Activated CD4-positive, CD25-positive, alpha-beta regulatory T cell treated with anti-CD3 and anti-CD28 coated beads, Interleukin-2, amount 50 U/mL, for 72 hours (primary cell): ENCODE measurements at places on chromosomes 1 and 21.
A peak's percentile ranks its signal among the peaks of the same experiment; 100 is the strongest.

DNA sequence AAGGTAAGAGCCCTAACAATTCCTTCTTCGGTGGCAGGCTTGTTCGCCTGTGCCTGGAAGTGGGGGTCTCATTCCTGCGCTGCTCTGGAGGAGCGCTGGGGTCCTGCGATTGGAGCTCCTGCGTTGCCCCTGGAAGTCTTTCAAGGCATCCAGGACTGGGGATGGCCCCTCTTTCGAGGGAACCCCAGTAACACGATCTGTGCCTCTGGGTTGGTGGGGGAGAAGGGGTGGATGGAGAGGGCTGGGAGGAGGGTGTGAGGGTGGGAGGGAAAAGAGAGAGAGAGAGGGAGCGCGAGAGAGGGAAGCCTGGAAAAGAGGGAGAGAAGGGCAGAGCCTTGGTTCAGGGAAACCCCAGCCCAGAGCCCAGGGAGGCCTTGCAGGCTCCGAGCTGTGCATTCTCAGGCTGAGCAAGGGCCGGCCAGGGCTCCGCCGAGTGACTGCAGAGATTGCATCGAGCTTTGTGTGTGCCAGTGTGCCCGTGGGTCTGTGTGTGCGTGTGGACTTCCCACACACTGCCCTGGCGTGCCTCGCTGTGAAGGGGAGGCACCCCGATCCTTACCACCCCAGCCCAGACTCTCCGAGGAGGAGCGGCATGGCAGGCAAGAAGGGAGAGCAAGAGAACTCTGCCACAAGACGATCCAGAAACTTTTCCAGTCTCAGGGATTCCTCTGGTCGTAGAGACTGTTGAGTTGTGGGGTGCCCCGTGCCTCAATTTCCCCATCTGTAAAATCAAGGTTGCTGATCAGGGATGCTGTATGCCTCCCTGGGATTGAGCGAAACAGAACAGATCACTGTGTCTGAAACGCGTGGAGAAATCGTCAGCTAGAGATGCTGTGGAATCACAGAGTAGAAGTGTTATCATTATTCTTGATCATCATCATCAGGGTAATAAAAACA lies 619 bp downstream of the BCL9 start:
- DNase-seq: peak; percentile 44

DNA sequence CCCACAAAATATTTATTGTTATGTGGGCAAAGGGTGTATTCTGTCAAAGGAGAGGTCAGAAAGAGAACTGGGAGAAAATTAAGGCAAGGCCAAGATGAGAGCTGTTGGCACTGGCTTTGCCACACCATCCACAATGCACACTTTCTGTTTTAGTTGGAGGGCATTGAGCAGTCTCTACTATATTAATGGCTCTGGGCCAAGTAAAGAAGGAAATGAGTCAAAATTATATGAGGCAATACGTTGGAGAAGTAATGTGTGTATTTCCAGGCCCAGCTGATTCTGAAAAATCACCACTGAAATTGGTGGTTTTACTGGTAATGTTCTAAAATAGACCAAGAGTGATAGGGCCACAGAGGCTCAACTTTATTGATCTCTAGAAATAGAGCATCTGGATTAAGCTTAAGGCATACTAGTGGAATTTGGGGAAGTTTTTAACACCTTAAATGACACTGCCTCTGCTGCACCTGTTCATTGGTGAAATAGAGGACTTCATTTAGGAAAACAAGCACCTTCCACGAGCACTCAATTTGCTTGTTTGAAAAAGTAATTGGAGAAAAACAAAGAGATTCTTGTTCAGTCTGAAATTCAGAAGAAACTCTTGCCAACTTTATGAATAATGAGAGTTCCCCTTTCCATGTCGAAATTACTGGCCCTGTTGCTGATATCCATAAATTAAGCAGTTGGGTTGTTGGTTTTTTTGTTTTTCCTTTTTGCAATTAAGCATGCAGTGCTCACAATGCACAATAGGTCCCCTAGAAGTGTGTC lies 424.9 kb downstream of the ADGRL2 start:
- no peak for DNase-seq

DNA sequence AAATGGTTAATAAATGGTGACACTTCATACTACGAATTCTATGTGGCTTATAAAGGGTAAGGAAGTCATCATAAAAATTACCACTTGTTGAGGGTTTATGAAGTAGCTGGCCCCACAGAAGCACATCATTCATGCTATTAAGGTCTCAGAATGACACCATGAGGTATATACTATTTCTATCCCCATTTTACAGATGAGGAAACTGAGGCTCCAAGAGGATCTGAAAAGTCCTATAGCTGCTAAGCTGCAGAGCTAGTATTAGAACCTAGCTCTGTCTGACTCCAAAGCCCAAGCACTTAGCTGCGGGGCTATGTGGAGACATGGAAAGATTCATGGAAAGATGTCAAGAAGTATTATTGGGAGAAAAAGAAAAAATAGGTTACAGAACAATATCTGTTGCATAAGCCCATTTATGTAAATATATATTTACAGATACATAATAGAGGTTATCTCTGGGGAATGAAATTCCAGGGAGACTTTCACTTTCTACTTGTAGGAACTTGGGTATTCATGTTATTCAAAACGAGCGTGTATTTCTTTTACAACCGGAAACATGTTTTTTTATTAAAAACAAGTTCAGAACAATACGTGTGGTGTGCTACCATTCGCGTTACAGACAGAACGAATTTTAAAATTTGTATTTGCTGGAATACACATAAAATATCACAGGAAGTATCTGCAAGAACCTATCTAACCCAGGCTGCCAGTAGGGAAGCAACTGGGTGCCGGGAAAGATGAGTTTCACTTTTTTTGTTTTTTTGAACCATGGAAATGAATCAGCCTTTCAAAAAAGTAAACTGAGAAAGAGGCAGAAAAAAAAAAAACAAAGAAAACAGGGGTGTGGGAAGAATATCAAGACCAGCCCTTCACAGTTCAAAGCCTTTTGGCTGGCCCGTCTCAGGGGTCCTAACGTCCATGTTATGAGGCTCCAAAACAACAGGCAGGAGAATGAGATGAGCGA lies 13.4 kb downstream of the SPOCD1 start:
- no peak for DNase-seq

DNA sequence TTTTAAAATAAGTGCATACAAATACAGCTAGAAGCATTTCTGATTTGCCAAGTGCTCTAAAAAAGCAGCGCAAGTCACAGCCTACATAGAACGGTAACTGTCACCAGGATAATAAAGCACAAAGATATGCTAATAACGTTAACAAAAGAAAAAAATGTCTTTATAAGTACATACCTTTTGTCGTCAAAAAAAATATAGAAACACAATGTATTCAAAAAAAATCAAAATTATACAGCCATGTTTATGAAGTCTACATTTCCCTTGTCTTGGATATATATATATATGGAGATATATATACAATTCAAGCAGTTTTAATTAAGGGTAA lies 3.2 kb downstream of the IRF2BP2 start:
- DNase-seq: no peak

DNA sequence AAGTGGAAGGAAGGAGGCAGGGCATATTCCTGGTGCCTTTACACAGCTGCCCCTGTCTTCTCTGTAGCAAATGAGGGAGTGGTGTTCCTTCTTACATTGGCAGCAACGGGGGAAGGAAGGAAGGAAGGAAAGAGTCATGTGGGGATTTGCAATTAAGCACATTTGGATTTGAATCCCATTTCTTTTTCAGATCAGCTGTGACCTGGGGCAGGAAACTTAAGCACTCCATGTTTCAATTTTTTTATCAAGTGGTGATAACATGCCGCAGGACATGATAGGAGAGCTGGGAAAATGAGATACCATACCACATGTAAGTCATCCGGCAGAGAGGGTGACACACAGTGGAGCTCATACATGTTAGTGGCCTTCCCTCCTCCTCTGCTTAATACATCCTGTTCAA lies 186.8 kb downstream of the APP start:
- DNase-seq: no peak

DNA sequence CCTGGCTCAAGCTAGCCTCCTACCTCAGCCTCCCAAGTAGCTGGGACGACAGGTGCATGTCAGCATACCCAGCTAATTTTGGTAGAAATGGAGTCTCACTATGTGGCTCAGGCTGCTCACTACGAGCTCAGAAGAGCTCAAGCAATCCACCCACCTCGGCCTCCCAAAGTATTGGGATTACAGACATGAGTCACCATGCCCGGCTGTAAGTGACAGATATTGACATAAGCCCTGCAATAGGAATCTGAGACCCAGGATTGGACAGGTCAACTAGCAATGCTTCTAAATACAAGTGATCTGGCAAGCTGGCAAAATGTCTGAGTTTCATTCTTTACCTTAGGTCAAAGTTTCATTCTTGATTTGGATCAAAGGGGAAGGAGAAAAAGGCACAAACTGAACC lies 40.5 kb upstream of the H6PD start:
- DNase-seq: no peak

DNA sequence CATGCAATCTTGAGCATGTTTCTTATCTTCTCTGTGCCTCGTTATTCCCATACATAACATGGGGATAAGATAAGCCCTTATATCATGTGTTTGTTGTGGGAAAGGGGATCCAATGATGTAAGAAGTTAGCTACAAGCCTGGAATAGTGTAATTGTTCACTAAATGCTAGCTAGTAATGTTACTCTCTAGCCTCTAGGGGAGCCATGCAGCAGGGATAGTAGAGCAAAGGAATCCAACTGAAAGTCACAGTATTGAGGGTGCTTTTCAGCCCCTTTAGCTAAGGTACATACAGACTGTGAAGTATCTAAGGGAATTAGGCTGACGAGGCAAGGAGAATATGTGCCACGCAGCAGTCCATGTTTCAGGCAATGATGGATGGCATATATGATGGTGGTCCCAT lies 46.9 kb downstream of the IL23R start:
- no peak for DNase-seq

GRCh38 chr1:45796381-45796780 lies 7.0 kb upstream of the MAST2 start:
- DNase-seq: no peak
